Stimulated activated CD8-positive, alpha-beta memory T cell treated with anti-CD3 and anti-CD28 coated beads, Interleukin-7, amount 100 ng/mL, for 48 hours (primary cell): ENCODE measurements at places on chromosomes 16 and 17.

- no peak for DNase-seq
These were observed 69.1 kb upstream of the BRD7 start for GRCh38 chr16:50437769-50438437.

DNA sequence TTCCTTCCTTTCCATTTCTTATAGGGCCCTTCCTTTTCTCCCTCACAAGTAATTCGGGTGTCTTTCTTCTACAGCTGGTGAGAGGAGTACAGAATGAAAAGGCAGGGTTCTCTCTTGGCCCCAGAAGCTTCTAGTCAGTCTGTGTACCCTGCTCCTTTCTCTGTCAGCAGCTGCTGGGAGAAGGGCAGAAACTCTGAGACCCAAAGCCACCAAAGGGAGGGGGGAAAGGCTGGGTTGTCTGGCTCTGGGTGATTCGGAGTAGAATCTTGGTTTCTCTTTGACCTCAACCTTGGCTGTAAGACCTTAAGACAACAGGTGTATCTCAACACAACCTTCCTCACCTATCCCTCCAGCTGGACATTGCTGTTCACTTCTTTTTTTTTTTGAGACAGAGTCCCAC is 3.3 kb upstream of the NR1D1 start:
- no peak for DNase-seq

- no peak for DNase-seq
These were observed 130.8 kb downstream of the SDK2 start for GRCh38 chr17:73513426-73513825.

DNA sequence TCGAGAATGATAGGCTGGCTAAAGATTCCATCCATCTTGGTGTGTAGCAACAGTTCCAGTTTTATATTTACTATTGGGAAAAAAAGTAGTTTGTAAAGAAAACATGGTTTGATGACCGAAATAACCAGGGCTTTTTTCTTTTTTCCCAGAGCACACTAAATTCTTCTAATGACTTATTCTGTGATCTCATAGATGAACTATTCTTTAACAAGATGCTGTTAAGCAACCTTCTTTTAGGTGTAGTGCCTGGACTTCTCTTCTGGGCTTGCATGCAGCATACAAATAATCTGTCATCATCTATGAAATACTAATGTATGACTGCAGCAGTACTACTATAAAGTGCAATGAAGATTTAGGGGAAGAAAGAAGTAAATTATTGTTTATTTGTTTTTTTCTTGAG is 11.0 kb upstream of the CAPNS2 start:
- DNase-seq = no peak

- DNase-seq = no peak
These were observed 234.3 kb upstream of the TNRC6C start for GRCh38 chr17:77723909-77724875.

DNA sequence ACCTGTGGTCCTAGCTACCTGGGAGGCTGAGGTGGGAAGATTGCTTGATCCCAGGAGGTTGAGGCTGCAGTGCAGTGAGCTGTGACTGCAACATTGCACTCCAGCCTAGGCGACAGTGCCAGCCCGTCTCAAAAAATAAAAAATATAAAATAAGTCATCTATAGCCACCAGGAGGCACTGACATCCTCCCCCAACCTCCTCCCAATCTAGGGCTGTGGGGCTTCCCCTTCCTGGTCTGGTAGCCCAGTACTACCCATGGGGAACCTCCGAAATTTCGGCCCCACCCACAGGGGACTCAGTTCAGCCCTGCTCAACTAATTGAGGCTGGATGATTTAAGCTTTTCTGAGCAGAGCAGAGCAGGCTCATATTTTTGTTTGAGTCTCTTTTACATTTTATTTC is 3.2 kb downstream of the ZSCAN10 start:
- peak; percentile 70 for DNase-seq

GRCh38 chr17:57862694-57863667 is 13.1 kb upstream of the MRPS23 start:
- DNase-seq = no peak

DNA sequence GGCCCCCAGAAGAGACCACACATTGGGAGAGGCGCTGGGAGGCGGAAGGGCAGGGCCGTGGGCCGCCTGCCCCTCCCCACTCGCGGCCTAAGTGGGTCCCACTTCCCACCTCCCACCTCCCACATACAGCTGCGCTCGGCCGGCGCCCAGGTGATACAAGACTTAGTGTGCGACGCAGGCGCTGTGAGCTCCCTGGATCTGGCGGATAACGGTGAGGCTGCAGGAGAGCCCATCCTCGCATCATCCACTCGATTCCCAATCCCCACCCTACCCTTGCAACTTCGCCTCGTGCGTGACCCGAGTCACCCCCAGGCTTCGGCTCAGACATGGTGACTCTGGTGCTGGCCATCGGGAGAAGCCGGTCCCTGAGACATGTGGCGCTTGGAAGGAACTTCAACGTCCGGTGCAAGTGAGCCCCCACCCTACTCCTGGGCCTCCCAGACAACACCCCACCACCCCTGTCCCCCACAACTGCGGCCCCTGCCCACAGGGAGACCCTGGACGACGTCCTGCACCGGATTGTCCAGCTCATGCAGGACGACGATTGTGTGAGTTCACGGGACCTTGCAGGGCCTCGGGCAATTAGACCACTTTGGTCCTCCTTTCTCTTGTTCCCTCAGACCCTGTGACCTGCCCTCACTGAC is 3.9 kb downstream of the CARMIL2 start:
- no peak for DNase-seq

DNA sequence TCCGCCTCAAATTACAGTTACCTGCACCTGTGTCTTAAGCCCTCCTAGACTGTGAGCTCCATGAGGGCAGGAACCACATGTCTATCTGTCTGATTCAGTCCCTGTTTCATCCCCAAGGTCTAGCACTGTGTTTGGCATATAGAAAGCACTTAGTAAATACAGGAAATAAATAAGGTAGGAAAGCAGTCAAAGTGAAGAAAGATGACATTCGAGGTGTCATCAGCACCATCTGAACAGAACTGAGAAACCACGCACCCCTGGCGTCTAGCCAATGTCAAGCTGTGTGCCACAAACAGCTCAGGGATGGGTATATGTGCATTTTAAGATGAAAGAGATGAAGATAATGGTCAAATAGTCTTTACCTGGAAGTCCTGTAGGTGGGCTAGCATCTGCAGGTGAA is 79.6 kb upstream of the ATP2A3 start:
- peak; percentile 29 for DNase-seq

DNA sequence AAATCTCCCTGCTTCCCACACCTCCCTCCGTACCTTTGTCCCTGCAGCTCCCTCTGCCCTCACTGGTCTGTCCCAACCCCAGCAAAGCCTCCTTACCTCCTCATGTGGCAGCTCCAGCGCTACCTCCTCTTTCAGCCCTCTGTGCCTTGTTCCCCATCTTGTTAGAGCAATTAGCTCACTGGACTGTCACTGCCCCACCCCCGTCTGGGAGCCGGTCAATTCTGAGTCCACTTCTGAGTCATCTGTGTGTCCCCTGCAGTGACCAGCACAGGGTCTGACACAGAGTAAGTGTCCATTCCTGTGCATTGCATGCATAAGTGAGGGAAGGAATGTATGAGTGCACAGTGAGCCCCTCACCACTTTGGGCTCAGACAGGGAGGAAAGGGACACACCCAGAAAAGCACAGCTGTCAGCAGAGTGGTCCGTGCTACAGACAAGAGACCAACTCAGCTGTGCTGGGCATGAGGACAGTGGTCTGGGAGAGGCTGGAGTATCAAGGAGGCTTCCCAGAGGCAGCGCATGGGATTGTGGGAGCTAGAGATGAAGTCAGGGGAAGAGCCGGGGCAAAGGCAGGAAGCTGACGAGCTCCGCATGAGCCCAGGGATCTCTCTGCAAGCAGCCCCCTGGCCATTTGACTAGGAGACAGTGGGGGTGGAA is 45.9 kb downstream of the PITPNM3 start:
- DNase-seq = no peak
